Myometrial cell (primary cell): ENCODE measurements at places on chromosomes 1 and 21. TPM values are rescaled to one million over a fixed set of nuclear protein-coding genes. Genes with fewer than 3 reads are reported as not detected.

Gene NGF
- total RNA-seq = not detected in 2 replicates

Gene SHE
- not detected in 2 replicates for total RNA-seq

Gene CD164L2
- total RNA-seq = not detected in 2 replicates

Gene WNT2B
- total RNA-seq = 5.7 and 6.3 TPM in 2 replicates

Gene MEX3A
- total RNA-seq = 0.58 and 0.71 TPM in 2 replicates

Gene KCNJ15
- not detected in 2 replicates for total RNA-seq

Gene SERINC2
- 49.3 and 54.5 TPM in 2 replicates for total RNA-seq

Gene FAM43B
- total RNA-seq = 0.35 TPM in 1 of 2 replicates, not detected in the other

Gene REN
- total RNA-seq = 1.1 and 2.9 TPM in 2 replicates
